T-helper 9 cell (primary cell): ENCODE measurements at places on chromosomes 11 and 22.

DNA sequence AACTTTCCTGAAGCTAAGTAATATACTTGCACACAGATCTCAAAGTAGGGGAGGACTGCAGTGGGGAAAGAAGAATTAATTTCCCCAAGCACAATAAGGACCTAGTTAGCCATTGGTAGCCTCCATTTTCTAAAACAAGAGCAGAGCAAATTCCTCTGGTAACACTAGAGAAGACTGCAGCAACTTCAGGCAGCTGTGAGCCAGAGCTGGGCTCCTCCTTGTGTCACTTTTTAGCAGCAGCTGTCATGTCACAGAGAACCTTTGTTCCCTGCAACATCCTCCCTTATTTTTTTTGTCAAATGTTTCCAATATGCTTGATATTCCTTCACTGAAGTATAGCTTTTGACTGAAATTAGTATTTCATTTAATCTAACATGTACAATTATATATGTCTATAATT is 54.4 kb downstream of the RRAS2 start:
- DNase-seq = no peak

DNA sequence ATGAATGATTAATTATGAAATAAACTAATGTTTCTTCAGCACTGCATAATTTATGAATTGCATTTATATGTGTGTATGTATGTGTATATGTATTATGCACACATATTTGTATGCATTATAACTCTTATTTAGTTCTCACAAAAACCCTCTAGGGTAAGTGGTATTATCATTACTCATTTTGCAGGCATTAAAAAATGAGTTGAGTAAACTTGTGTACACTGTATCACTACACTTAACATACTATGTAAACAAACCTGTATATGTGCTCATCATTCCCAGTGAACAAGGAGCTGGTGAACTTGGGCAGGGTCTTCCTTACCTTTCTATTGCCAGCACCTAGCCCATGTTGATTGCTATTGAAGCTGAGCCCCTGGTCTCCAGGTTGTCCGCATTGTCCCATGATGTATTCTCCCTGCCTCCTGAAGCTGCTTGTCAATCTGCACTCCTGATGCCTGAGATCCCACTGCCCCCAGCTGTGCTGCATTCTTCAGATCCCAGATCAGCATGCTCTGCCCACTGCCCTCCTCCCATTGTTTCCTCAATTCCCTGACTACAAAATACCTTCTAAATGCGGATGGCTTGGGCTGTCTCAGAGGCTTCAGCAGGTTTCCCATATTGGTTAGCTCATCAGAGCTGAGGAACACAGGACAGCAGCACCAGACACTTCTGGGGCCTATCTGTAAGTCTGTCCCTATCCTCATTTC is 267.9 kb upstream of the SESN3 start:
- no peak for DNase-seq

DNA sequence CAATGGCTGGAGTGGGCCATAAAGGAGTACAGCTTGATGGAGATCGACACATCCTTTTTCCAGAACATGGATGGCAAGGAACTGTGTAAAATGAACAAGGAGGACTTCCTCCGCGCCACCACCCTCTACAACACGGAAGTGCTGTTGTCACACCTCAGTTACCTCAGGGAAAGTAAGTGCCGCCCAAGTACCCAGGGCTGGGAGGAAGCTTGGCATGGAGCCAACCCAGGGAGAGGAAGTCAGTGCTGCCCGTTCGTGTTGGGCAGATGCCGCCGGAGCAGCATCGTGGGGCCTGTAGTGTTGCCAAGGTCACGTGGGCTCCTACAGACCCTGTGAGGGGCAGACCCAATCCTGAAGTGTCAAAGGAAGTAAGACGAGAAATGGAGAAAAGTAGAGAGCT is 78.9 kb downstream of the FLI1 start:
- DNase-seq = peak; percentile 51

- no peak for DNase-seq
Measured at GRCh38 chr22:18056807-18057474, 20.8 kb upstream of the PEX26 start.

DNA sequence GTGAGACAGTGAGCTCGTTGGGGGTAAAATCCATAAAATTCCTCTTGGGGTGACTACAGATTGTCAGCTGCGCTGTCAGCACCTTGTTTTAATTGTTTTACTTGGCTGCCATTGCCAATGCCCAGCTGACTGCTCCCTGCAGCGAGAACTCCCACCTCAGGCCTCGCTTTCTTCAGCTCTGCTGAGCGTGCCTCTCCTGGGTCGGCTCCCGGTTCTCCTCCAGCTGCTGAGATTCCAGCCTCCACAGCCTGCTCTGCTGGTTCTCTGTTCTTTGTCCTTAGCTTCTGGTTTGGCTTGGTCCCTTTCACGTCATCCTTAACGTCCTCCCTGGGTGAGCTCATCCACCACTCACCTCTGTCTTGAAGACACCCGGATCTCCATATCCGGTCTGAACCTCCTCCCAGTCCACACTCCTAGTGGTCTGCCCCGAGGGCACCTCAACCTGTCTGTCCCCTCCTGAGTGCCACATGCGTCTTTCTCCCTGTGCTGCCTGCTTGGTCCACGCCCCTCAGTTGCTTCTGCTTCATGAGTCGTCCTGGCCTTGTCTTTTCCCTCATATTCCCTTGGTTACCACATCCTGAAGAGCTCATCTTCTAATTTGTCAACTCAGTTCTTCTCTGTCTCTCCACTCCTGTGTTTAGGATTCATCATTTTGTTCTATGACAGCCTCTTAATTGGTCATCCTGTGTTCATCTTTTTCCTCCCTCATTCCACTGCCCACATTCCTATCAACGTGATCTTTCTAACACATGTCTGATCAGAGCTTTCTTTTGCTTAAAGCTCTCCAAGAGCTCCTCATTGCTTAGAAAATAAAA is 35.6 kb downstream of the BMAL1 start:
- no peak for DNase-seq

GRCh38 chr22:45090497-45090910 is 73.2 kb upstream of the NUP50 start:
- DNase-seq = no peak

- DNase-seq = peak; percentile 13
Measured at GRCh38 chr11:86182976-86183584, 61.5 kb upstream of the EED start.

DNA sequence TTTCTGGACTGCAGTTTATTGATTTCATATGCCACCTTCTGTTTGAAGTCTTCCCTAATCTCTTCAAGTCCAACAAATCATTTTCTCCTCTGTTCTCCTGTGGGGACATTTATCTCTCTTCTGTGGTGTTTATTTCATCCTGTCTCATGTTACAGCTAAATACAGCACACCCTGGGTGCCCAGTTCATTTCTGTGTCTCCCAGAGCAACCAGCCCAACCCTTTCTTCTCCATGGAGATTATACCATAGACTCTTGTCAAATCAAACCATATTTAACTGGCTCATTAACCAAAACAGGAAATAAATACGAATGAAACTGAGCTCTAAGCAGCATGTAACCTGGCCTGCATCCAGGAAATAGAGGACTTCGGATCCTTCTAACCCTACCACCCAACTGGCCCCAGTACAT is at the start of gene MS4A8:
MS4A8 (plus strand) TSS at position 329 of the 408 bp plus-strand sequence. CDS start 1,249 bp downstream, outside the sequence.
- no peak for DNase-seq

DNA sequence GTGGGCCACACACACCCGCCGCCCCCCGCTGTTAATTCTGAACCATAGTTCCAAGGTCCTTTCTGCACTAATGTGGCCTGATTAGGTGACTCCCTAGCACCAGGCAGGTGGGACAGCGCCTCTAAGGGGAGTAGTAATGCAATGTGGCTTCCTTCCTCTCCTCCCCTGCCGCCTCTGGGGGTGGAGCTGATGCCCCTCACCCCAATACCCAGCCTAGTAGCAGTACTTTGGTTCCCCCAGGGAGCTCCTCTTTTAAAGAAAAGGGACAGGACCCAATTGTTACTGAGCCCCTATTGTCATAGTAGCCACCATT is 14.4 kb downstream of the RTN4RL2 start:
- DNase-seq = no peak
